Vagina (tissue), 2 donors: ENCODE measurements at places on chromosomes 3 and 15. TPM values are rescaled to one million over a fixed set of nuclear protein-coding genes. Genes with fewer than 3 reads are reported as not detected.

DNA sequence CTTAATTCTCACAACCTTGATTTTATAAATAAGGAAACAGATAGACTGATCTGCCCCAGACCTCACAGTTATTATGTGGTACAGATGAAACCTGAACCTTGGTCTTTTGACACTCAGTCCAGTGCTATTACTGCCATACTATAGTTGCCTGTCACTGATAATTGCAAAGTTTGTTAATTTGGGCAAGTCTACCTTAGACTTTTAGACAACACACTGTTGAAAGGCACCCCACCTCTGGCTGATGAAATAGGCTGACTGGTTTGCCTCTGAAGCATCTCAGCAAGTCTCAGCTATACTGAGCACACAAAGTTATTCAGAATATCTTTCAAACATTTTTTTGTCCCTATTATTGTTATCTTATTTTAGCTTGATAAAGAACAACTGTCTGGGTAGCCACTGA lies 53.1 kb upstream of the MAP4 start:
- no peak overlapping the region for H3K27ac ChIP-seq
- H3K4me1 ChIP-seq = peaks cover 31% of the 10 kb centered on the region
- no peaks in the 10 kb centered on the region for H3K36me3 ChIP-seq

- no peak overlapping the region for H3K27ac ChIP-seq
- no peaks in the 10 kb centered on the region for H3K36me3 ChIP-seq
- no peak for DNase-seq
- no peaks in the 10 kb centered on the region for H3K27me3 ChIP-seq
Measured at GRCh38 chr3:98565237-98565643, 28.2 kb downstream of the CPOX start.

GRCh38 chr3:142057331-142057725 lies 92.0 kb downstream of the TFDP2 start:
- H3K27ac ChIP-seq = no peak overlapping the region
- no peaks in the 10 kb centered on the region for H3K4me1 ChIP-seq
- H3K27me3 ChIP-seq = no peaks in the 10 kb centered on the region
- H3K36me3 ChIP-seq = no peaks in the 10 kb centered on the region

The PPP2R3A gene
- 15.5 TPM for total RNA-seq

DNA sequence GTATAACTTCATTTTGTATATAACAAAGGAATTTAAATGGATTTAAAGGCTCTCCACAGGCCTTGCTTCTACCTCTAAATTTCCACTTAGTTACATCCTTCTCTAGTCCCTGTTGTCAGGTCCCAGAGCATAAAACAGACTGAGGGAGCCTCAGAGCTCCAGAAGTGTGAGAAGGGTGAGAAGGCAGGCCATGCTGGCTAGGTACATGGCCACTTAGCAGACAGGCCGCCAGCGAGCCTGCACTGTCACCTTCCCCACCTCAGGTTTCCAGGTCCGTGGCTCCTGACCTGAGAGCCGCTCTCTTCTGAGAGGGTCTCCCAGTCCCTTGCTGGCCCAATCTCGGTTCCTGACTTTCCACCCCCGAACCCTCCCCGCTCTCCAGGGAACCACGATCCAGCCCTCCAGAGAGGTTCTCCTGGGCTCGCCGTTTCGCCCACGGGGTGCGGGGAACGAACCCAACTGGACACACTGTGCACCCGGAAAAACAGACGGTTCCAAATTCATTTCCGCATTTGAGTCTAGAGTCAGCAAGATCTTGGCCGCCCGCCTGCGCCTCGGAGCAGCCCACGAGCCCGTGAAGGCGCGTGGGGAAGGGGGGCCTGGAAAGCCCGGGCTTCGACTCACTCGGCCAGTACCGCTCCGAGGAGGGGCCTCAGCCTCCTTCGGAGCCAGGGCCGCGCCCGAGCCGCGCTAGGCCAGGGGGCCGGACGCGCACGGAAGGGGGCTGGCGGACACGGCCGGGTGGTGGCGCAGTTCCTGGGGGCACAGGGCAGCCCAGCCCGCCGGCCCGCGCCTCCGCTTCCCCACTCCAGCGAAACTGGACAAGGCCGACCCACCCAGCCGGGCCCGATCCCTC lies 16.7 kb upstream of the SOX2 start:
- no peak for DNase-seq
- H3K36me3 ChIP-seq = no peaks in the 10 kb centered on the region
- peak overlapping the region; percentile 59 for H3K4me3 ChIP-seq

- no peaks in the 10 kb centered on the region for H3K36me3 ChIP-seq
- no peaks in the 10 kb centered on the region for H3K4me1 ChIP-seq
- no peak overlapping the region for H3K27ac ChIP-seq
- no peaks in the 10 kb centered on the region for H3K27me3 ChIP-seq
- H3K4me3 ChIP-seq = no peak overlapping the region
- no peak for DNase-seq
Measured at GRCh38 chr3:101979033-101979432, 129.7 kb downstream of the NFKBIZ start.

DNA sequence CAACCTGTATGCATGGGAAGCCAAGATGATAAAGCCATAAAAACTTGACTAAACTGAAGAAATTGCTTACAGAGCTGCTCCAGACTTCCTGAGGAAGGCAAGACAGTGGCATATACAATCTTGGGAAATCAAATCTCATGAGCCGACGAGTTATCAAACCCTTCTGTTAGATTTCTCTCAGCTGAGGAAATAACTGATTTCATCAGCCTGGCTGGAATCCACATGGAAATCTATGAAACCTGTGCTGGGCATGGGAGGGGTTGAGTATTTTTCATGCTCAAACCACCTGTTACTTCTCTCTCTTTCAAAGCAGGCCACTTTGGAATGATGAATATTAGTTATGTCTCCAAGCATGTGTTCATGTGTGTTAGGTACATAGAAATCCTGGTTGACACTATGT lies 727.7 kb downstream of the FHIT start:
- no peaks in the 10 kb centered on the region for H3K4me1 ChIP-seq
- H3K36me3 ChIP-seq = no peaks in the 10 kb centered on the region
- H3K27me3 ChIP-seq = no peaks in the 10 kb centered on the region
- H3K4me3 ChIP-seq = no peak overlapping the region
- H3K27ac ChIP-seq = no peak overlapping the region
- DNase-seq = no peak

DNA sequence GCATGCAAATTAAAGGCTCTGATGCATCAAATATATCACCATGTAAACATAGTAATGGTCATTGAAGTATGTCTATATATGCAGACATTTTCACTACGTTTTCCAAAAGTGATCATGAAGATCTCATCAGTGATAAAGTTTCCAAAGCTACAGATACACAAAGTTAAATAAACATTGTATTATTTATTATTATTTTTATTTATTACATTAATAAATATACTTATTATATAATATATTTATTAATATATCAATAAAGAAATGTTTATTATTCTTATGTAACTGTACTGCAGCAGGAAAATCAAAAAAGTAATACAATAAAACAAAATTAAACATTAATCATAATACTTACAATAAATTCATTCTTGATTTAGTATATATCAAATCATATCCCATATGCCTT lies 791.2 kb downstream of the GBE1 start:
- no peaks in the 10 kb centered on the region for H3K36me3 ChIP-seq
- H3K27ac ChIP-seq = no peak overlapping the region
- no peaks in the 10 kb centered on the region for H3K4me1 ChIP-seq
- DNase-seq = no peak

GRCh38 chr3:131328721-131329120 lies 52.9 kb upstream of the NUDT16 start:
- H3K27ac ChIP-seq = no peak overlapping the region
- H3K36me3 ChIP-seq = no peaks in the 10 kb centered on the region
- no peaks in the 10 kb centered on the region for H3K4me1 ChIP-seq
- DNase-seq = no peak

The CILP gene
- total RNA-seq = 129 TPM

The IQCH gene
- total RNA-seq = 1.5 TPM

GRCh38 chr15:95624616-95625361 lies 705.7 kb upstream of the NR2F2 start:
- no peaks in the 10 kb centered on the region for H3K4me1 ChIP-seq
- no peak overlapping the region for H3K4me3 ChIP-seq

GRCh38 chr15:77081971-77082370 lies 11.1 kb upstream of the TSPAN3 start:
- H3K4me1 ChIP-seq = peaks cover 10% of the 10 kb centered on the region
- no peak for DNase-seq
- no peaks in the 10 kb centered on the region for H3K27me3 ChIP-seq
- H3K4me3 ChIP-seq = no peak overlapping the region

DNA sequence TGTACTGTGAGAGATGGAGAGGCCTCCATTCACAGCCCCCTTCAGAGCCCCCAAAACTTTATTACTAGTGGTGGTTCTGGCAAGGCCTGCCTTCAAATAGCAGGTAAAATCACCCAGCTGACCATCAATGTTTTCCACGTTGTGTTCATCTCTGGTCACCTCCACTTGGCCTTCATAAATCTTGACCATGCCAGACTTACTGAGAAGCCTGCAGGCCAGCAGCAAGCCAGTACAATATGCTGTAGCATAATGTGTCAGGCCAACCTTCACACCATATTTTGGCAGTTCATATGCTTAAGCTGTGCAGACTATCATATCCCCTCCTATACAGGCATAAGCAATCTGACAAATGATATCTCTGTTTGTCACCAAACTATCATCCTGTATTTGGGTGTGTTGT lies 62.1 kb downstream of the ZNF621 start:
- DNase-seq = no peak
- peaks cover 12% of the 10 kb centered on the region for H3K4me1 ChIP-seq
- H3K27me3 ChIP-seq = no peaks in the 10 kb centered on the region

GRCh38 chr15:35858707-35859106 lies 312.7 kb upstream of the DPH6 start:
- no peaks in the 10 kb centered on the region for H3K27me3 ChIP-seq
- DNase-seq = no peak
- H3K4me3 ChIP-seq = no peak overlapping the region

- no peak overlapping the region for H3K4me3 ChIP-seq
- H3K27me3 ChIP-seq = no peaks in the 10 kb centered on the region
- DNase-seq = no peak
- H3K27ac ChIP-seq = no peak overlapping the region
- no peaks in the 10 kb centered on the region for H3K4me1 ChIP-seq
- H3K36me3 ChIP-seq = no peaks in the 10 kb centered on the region
Measured at GRCh38 chr3:1963896-1964295, 134.8 kb upstream of the CNTN4 start.

The PPP1R14D gene
- total RNA-seq = not detected
